ENCODE measurements at places on chromosomes 5 and 9.

- DNase-seq, result no peak
Observed at GRCh38 chr5:67021031-67021430, 175.6 kb downstream of the CD180 start.

- DNase-seq, result no peak
Observed at GRCh38 chr5:60888359-60889061, 44.4 kb upstream of the ELOVL7 start.

GRCh38 chr9:109351032-109351431 lies 30.2 kb upstream of the EPB41L4B start:
- no peak for DNase-seq

DNA sequence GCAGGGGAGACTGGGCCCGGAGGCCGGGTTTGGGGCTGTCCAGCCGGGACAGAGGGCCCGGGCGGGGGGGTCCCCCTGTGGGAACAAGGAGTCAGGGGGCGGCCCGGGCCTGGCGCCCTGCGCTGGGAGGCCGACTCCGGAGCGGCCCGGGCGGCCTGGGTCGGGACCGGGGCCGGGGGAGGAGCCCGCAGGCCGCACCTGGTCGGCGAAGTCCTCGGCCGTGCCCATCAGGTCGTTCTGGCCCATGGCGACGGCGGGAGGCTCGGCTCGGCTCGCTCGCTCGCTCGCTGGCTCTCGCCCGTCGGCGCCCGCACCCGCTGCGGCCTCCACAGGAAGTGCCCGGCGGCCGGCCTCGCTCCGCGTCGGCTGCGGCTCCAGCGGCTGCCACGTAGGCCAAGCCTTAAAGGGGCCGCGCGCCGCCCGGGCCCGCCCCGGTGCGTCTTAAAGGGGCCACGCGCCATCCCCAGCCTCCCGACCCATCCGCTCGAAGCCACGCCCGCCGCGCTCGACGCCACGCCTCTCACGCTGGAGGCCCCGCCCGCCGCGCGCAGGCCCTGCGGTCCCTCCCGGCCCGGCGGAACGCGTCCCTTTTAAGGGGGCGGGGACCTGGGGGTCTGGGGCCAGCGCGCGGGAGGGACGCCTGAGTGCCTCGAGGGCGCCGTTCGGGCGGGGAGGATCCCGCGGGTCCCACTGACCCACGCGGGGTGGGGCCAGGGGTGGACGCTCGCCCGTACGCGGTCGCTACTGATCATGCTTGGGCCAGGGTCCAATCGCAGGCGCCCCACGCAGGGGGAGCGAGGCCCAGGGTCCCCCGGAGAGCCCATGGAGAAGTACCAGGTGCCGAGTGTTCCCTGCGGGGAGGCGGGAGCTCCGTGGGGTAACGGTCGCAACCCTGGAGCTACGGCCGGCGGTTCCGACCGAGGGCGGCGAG lies at the start of the genes STKLD1 and SURF4:
Gene STKLD1, plus strand, starts transcription at position 643 of the 931 bp plus-strand sequence. Its CDS starts 108 bp downstream, at position 751.
Gene SURF4, minus strand, starts transcription at position 337 of the 931 bp plus-strand sequence. Its CDS starts 91 bp downstream, at position 246.
- DNase-seq, result peak; percentile 83

- DNase-seq, result no peak
Observed at GRCh38 chr9:109477258-109478050, 20.7 kb downstream of the PTPN3 start.

GRCh38 chr5:110343616-110344015 lies 382.9 kb downstream of the TMEM232 start:
- no peak for DNase-seq

DNA sequence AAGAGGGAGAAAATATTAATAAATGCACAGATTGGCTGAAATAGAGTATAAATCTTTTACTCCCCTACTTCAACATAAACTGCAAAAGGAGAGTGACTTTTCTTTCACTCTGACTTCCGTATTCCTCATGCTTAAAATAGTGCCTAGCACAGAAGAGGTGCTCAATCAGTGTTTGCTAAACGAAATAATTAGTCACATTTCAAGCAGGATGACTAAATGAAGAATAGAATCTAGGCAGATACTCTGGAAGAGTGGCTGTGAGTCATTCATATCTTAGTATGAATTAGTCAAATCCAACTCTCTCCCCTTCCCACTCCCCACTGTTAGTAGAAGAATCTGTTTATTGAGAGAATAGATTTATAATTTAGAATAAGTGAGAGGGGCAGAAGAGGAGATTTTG lies 4.8 kb downstream of the CD274 start:
- DNase-seq, result no peak

- no peak for DNase-seq
Observed at GRCh38 chr5:108003178-108003577, 332.4 kb upstream of the EFNA5 start.

- DNase-seq, result no peak
Observed at GRCh38 chr5:38650540-38650939, 94.1 kb upstream of the LIFR start.

- DNase-seq, result no peak
Observed at GRCh38 chr9:83061990-83062650, 822 bp downstream of the RASEF start.

DNA sequence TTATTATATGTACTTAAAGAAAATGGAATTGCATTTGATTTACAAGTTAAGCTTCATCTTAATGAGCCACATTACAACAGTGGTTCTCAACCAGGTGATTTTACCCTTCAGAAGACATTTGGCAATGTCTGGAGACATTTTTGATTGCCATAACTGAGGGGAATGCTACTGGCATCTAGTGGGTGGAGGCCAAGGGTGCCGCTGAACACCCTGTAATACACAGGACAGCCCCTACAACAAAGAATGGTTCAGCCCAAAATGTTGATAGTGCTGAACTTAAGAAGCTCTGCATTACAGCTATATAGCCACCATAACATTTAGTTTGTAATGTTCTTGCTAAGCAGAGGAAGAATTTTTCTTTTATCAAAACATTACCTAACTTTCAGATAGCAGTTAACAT lies 103.1 kb downstream of the PAM start:
- no peak for DNase-seq

DNA sequence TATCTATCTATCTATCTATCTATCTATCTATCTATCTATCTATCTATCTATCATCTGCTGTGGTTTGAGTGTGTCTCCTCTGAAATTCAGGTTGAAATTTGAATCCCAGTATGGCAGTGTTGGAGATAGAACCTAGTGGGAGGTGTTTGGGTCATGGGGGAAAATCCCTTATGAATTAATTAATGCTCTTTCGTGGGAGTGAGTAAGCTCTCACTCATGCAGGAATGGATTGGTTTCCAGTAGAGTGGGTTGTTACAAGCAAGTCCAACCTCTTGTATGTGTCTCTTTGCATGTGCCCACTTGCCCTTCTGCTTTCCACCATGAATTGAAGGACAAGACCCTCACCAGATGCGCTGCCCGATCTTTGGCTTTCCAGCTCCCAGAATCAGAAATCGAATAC lies 113.0 kb downstream of the ANXA1 start:
- DNase-seq, result no peak

GRCh38 chr9:71541436-71541835 lies 226.9 kb downstream of the CEMIP2 start:
- DNase-seq, result no peak

GRCh38 chr5:119346394-119346793 lies 9.4 kb upstream of the TNFAIP8 start:
- DNase-seq, result no peak

DNA sequence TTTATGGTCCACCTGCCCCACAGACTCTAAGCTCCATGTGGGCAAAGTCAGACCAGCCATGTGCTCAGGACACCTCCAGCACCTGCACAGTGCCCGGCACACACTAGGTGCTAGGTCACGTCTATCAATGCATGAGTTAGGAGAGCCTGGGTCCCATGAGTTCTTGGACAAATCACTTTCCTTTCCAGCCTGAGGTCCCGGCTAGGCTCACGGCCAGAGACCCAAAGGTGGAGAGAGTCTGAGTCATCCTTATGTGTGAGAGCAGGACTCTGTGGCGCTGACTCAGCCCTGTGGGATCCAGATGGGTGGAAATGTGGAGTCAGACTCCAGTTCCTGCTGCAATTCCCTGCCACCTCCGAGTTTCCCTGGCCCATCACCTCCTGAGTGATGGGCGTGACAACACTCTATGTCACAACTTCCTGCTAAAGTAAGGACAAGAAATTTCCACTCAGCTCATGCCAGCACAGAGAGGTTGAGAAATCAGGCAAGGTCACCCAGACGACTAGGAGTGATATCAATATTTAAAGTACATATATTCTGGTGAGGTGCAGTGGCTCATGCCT lies 2.5 kb upstream of the ST6GALNAC4 start:
- no peak for DNase-seq

DNA sequence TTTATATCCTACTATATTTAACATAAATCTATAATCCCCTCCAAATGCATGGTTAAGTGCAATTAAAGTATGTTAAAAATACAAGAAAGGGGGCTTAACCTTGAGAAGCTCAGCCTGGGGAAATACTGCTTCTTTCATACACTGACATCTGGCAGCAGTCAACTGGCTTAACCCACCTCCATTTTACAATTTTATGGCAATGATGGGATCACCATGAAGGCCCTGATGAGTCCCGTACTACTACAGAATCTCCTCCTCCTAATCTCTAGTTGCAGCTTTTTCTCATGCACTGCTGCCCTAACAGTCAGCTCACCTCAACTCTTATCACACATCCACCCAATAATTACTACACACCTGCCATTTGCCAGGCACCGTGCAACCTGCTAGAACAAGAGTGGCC lies 40.9 kb downstream of the ZNF608 start:
- DNase-seq, result no peak

- no peak for DNase-seq
Observed at GRCh38 chr5:156588306-156588705, 261.3 kb downstream of the SGCD start.

- DNase-seq, result no peak
Observed at GRCh38 chr5:89028595-89029285, 145.8 kb upstream of the MEF2C start.

- no peak for DNase-seq
Observed at GRCh38 chr9:92616655-92617111, 53.2 kb downstream of the IPPK start.

DNA sequence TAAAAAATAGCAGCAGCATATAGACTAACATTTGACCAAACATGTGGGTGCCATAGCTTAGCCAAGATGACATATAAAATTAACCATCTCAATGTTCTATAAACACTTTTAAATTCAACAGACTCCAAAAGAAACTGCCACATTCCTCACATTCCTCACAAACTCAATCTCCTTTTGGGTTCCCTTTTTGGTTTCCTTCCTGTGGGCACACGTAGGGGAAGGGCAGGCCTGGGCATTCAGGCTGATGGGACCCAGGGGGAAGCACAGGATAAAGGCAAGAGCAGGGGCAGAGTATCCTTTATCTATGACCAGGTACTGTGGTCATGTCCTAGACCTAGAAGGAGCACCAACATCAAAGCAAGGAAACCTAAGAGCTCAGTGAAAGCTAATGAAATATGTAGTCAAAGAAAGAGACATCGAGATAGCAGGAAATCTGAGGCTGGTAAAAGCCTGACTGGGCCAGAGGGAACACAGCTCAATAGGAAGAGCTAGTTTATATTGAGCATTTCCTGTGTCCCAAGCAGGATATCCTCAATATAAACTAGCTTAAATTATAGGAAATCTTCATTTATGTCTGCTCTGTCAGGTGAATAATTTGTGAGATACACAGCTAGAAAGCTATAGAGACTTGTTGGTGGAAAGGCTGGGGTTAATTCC lies 13.6 kb upstream of the ERAP1 start:
- DNase-seq, result no peak

Data from stimulated activated CD8-positive, alpha-beta memory T cell treated with anti-CD3 and anti-CD28 coated beads, Interleukin-7, amount 100 ng/mL, for 4 hours (primary cell).